ENCODE measurements at places on chromosomes 6 and 20.

GRCh38 chr6:166242888-166243287 lies 65.3 kb downstream of the PRR18 start:
- no peak for DNase-seq

DNA sequence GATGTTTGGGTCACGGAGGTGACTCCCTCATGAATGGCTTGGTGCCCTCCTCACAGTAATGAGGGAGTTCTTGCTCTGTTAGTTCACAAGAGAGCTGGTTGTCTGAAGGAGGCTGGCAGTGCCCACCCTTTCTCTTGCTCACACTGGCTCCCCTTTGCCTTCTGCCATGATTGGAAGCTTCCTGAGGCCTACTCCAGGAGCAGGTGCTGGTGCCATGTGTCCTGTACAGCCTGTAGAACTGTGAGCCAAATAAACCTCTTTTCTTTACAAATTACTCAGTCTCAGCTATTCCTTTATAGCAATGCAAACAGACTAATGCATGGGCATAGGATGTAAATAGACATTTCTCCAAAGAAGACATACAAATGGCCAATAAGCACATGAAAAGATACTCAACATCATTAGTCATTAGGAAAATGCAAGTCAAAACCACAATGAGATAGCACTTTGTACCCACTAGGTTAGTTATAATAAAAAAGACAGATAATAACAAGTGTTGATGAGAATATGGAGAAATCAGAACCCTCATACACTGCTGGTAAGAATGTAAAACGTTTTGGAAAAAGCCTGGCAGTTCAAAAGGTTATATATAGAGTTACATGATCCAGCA lies 17.7 kb downstream of the C20orf203 start:
- DNase-seq: no peak

DNA sequence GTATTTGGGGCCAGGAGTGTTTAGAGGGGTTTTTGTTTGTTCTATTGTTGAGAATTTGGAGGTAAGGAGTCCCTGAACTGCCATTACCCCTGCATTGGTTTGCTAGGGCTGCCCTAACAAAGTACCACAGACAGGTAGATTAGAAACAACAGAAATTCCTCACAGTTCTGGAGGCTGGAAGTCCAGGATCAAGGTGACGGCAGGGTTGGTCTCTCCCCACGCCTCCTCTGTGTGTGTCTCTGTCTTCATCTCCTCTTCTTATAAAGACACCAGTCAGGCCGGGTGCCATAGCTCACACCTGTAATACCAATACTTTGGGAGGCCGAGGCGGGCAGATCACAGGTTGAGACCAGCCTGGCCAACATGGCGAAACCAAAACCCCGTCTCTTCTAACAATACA lies 97.1 kb upstream of the FAM8A1 start:
- no peak for DNase-seq

- no peak for DNase-seq
Observed at GRCh38 chr6:9380568-9380967, 945.2 kb upstream of the SLC35B3 start.

DNA sequence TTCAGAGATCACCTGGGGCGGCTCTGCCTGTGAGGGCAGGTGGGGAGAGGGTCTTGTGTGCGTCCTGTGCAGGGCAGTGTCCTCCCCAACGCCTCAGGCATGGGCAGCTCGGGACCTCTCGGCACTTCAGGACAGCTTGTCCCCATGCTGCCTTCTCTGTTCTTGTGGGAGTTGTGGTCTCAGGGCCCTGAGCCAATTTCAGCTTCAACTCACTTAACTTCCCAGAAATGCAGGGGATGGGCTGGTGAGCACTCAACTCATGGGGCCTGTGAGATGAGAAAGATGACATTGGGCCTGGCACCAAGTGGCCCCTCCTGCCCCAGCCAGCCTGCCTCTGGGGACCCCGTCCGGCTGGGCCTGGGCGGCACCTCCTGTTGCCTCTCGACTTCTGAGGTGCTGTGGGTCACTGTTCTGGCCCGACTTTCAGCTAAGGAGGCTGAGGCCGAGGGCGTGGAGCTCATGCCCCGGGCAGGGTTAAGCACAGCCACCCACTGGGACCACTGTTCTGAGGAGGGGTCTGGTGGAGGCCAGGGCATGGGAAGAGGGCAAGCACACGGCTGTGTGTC lies 6.7 kb downstream of the RGS19 start:
- DNase-seq: no peak

- DNase-seq: no peak
Observed at GRCh38 chr6:167311286-167311685, 13.6 kb upstream of the TTLL2 start.

GRCh38 chr20:35305682-35306556 lies 13.7 kb upstream of the FAM83C start:
- no peak for DNase-seq

DNA sequence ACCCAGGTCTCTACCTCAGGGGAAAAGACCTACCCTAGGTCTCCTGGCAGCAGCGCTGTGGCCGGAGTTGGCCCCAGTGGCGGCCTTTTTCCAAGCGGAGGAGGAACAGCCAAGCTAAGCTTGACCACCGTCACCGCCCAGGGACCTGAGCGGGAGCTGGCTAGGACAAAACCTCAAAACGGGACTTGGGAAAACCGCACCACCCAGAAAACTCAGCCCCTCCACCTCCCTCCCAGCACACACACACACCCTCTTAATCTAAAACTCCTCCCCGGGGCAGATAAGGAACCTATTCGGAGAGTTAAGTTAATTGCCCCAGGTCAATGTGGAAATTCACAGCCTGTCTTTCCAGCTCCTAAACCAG lies 2.7 kb upstream of the TRERF1 start:
- DNase-seq: no peak

- DNase-seq: no peak
Observed at GRCh38 chr6:148736774-148737412, 9.9 kb upstream of the UST start.

DNA sequence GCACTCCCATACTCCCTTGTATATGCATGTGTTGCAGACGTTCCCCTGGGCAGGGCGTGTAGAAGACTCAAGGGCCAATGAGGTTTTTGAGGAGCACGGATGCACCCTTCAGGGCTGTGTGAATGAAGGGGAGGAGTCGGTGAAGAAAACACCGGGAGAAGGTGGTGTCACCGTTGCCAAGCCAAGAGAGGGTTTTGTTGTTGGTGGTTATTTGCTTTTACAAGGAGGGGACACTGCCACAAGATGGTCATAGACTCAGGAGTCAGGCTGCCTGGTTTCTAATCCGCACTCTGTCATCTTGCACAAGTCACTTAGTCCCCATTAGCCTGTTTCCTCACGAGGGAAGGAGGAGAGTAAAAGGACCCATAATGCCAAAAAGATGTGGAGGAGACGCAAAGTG lies 124.0 kb downstream of the PXDC1 start:
- DNase-seq: no peak

GRCh38 chr20:61115364-61116065 lies 136.5 kb upstream of the CDH4 start:
- no peak for DNase-seq

- no peak for DNase-seq
Observed at GRCh38 chr6:137878029-137878428, 11.0 kb downstream of the TNFAIP3 start.

DNA sequence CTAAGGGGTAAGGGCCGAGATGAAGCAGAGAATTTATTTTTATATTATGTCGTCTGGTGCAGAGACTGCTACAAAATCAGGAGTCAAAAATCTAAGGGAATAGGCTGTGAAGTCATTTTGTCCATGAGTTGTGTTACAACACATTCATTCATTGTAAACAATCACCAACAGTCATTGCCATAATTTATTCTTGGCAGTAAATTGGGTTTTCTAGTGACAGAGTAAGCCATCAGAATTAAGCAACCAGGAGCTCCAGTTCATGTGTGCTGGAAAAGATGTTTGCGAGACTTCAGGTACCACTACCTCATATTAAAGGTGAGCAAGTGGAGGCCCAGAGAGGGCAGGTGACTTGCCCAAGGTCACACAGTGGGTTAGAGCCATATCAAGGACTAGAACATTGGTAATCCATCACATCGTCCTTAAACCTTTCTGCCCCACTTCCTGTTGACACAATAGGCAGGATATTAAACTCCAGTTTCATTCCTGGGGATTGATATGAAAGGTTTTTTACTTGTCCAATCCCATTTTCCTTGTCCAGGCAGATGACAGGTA lies 46.0 kb downstream of the E2F3 start:
- DNase-seq: no peak

- DNase-seq: no peak
Observed at GRCh38 chr6:71388068-71388744, 99.6 kb downstream of the OGFRL1 start.

All from NCI-H510A (cell line).